ENCODE measurements at places on chromosomes 11 and 22. TPM values are rescaled to one million over a fixed set of nuclear protein-coding genes. Genes with fewer than 3 reads are reported as not detected.

DNA sequence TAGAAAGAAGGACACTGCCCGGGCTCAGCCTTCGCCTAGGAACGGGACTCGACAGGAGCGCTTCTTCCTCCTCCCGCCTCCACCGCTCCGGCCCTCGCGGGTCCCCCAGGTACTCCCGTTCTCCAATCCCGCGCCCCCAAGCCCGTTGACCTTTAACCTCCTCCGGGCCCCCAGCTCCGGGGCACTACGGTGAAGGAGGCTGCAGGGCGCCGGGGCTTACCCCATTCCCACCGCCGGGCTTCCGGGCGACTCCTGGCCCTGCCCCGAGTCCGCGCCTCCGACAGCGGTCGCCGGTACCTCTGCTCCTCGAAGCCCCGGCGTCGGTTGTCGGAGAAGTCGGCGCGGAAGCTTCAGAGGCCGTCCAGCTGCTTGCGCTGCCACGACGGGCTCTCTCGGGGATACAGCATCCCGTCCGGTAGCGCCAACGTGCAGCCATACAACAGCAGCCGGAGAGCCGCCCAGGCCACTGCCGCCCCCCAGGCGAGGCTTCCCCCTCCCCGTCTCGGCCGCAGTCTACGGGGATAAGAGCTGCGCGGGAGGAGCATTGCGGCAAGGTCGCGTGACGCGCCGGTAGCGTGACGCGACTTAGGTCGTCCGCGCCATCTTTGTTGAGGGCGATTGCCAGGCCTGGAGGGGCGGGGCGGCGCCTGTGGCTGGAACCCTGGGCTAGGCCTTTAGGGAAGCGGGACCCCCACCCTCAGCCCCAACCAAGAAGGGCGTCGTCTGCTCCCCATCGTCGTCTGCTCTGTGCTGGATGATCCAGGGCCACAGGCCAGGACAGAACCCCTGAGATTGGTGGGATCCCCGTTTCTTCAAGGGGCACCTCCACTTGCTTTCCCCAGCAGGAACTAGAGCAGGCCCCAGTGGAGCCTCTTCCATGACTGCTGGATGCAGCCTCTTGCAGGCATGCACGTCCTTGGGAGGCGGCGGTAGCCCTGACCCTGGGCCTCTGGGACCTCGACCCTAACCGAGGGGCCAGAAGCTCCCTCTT is 26.3 kb downstream of the RGL4 start:
- peak; percentile 89 for DNase-seq

- no peak for DNase-seq
These were observed 55.0 kb downstream of the ZNRF3 start for GRCh38 chr22:28938286-28938833.

The PRODH gene
- 0.06 TPM for polyA plus RNA-seq

DNA sequence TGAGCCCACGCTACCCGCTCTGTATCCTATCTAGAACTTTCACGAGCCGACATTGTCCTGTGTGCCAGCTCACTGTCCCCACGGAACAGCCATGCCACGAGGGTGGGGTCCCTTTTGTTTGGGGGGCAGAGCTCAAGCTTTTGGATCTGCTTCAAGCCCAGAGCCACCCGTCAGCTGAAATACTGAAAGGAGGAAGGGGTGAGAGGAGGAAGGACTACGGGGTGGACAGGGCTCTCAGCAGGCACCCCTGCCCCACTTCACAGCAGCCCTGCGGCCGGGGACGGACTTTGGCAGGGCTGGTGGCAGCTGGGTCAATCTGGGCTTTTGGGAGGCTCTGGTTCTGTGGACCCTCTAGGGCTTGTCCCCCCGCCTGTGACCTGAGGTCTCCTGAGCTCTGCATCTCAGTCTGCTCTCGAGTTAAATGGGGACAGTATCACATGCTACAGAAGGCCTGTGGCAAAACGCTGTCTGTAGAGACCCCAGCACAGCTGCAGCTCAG is 30.0 kb upstream of the MUC5AC start:
- DNase-seq = no peak

GRCh38 chr22:28373831-28374230 is 305.8 kb downstream of the TTC28 start:
- peak; percentile 63 for DNase-seq

The PACSIN3 gene
- 10.8 TPM for polyA plus RNA-seq

DNA sequence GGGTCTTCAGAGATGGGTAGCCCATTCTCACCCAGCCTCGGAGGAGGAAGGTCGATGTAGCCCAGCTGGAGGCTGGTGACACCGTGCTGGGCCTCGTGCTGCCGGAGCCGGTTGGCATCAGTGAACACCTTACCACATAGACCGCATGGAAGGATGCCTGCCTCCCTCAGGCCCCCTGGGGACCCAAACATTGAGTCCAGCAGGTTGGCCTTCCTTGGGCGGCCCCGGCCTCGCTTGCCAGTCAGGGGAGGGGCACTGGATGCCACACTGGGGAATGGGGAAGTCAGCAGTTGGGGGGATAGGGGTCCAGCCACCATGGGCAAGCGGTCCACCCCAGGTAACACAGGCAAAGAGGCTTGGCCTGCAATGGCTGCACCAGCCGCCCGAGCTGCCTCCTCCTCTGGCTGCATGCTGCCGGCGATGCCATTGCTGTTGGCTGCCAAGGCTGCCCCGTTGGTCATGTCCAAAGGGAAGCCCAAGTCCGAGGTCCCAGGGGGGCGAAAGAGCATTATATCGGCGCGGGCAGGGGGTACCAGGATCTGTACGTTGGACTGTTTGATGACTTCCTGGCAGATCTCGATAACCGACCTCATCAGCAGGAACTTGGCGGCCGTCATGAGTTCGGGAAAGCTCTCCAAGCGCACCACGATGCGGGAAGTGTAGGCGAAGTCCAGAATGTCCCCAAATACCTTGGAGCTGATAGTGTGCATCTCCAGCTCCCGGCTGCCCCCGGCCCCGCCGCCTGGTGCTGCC is 1.4 kb downstream of the PATZ1 start:
- DNase-seq = peak; percentile 62

GRCh38 chr22:48739348-48740085 is 1088.2 kb downstream of the BRD1 start:
- DNase-seq = no peak

DNA sequence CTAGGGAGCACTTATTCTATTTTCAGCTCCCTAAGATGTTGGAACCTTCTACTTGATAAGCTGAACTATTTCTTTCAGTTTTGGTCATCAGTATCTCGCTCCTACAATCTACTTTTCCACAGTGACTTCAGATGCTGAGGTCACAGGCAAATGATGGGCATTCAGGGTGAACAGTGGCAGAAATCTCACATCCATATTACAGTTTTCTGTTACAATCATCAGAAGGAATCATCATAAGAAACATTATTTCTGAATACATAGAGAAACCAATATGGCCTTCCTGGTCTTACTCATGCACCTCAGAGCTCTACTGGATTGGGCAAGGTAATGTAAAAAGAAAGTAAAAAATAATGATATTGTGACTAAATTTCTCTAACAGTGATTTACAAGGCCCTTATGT is 39.4 kb upstream of the DDI1 start:
- DNase-seq = no peak

The HTR3A gene
- polyA plus RNA-seq = not detected

The RFPL1 gene
- polyA plus RNA-seq = not detected

The CCDC87 gene
- polyA plus RNA-seq = 0.11 TPM

GRCh38 chr11:45748801-45749200 is 56.1 kb upstream of the SLC35C1 start:
- no peak for DNase-seq

DNA sequence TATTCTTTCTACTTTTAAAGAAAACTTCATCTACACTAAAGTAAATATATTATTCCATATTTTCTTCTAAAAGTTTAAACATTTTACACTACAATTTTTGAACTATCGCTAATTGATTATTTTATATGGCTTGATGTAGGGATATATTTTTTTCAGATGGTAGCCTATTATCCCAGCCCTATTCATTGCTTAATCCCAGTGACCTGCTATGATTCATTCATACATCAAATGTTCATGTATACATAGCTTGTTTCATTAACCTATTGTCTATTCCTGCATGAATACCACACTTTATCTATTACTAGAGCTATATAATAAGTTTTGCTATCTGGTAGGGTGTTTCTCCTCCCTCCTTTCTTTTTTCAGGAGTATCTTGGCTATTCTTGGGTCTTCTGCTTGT is 5.0 kb upstream of the ROBO4 start:
- DNase-seq = peak; percentile 31

The KCNJ5 gene
- 0.24 TPM for polyA plus RNA-seq

- no peak for DNase-seq
These were observed 1089.1 kb downstream of the TBC1D22A start for GRCh38 chr22:47851586-47851985.

The OR51E2 gene
- polyA plus RNA-seq = 0.02 TPM

DNA sequence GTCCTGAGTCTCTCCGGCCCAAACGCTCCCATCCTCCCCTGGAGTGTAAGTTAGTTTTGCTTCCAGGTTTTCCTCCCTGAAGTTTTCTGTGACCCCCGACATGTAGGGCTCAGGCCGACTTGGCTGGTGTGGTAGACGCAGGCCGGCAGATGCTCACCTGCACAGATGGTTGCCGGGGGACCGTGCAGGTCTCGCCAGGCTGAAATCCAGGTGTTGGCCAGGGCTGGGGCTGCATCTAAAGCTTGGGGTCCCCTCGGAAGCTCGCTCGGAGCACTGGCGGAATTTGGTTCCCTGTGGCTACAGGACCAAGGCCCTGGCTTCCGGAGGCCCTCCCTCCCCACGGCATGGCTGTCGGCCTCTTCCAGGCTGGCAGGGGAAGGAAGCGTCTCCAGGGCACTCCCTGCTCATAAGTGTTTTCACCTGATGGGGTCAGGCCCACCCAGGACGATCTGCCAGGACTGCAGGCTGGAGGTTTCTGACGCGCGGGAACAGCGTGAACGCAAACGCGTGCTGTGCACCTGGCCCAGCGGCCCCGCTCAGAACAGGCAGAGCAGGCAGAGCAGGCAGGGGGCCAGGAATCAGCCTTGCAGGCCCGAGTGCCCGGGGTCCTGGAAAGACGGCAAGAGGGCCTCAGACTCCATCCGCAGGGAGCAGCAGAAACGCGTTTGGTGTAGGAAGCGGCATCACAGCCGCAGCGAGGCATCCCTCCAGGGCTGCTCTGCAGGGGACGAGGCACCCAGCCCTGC is 258.2 kb downstream of the BRD1 start:
- DNase-seq = no peak

GRCh38 chr11:19800162-19800561 is 87.5 kb downstream of the NAV2 start:
- no peak for DNase-seq

DNA sequence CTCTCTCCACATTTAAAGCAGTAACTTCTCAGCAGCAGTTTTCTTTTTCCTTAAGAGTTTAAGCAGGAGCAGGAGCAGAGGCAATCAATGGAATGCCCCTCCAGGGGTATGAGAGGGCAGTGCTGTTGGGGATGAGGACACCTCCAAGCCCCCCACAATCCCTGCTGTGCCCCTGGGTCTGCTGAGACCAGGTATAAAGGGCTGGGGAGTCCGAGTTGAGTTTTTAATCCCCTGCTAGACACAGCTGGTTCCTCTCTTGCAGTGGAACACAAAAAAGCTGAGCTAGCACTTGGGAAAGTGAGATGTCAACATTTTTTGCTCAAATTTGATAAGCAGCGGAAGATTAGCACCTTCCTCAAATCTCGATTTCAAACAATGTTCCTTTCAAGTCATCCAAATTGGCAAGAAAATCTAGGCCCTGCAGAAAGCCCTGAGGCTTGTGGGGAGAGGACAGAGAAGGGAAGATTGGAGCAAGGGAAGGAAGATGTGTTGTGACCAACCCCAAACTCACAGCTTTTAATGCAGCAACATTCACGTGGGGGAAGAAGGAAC is 581.9 kb downstream of the SOX6 start:
- no peak for DNase-seq

DNA sequence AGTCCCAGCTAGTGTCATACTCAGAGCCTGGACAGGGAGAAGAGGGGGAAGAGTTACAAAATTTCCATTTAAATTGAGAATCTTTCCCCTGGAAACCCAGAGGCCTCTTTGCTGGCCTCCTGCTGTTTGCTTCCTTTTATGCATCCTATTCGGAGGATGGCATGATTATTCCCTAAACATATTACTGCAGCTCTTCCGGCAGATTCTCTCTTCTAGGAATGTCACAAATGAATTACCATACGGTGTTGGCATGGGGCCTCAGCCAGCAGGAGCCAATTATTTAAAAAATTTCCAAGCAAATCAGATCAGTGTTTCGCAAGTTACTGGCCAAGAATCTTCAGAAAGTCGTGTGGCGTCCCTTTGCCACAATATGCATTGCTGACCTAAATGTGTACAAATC is 326.7 kb upstream of the NCAM1 start:
- DNase-seq = no peak

GRCh38 chr22:45246060-45246985 is 5.6 kb upstream of the KIAA0930 start:
- DNase-seq = peak; percentile 99

GRCh38 chr11:122521626-122522025 is 133.9 kb upstream of the UBASH3B start:
- DNase-seq = no peak

The SELENOM gene
- 130 TPM for polyA plus RNA-seq

- peak; percentile 36 for DNase-seq
These were observed 122.9 kb downstream of the DCDC1 start for GRCh38 chr11:31246451-31247165.

GRCh38 chr22:27990879-27991278 is 71.8 kb upstream of the PITPNB start:
- peak; percentile 49 for DNase-seq

The WNT7B gene
- not detected for polyA plus RNA-seq

DNA sequence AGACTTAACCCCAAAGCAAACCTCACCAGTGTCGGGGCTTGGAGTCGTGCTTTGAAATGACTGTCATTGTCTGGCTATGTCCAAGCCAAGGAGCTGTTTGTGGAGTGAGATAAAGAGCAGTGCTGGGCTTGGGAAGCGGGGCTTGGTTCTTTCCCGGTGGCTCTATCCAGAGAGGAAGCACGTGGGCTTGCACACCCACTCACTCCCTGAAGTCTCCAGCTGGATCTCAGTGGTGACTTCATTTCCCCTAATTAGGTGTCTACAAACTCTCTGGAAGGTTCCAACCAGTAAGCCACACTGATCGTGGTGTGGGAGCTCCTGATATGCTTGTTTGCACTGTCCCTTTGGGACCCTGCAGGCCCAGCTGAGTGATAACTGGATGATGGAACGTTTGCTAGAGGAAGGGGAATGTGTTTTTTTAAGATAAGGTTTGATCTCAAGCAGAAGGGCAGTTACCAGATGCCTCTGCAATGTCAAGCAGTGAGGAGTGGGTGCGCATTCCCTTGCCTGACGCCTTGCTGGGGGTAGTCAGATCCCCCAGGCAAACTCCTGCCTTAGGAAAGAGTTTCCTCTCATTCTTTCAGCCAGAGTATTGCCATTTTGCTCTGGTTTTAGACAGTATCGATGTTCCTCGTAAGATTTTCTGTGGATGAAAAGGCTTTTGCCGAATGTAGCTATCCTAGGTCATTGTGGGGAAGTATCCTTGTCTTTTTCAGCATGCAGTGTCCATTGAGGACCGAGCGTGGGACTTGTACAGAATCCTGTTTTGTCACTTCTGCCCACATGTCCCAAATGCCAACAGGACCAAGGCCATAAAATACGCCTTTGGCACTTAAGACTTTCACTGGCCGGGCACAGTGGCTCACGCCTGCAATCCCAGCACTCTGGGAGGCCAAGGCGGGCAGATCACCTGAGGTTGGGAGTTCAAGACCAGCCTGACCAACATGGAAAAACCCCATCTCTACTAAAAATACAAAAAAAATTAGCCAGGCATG is 90.9 kb downstream of the MICAL2 start:
- DNase-seq = peak; percentile 100

GRCh38 chr11:78876676-78877075 is 302.0 kb upstream of the NARS2 start:
- no peak for DNase-seq

The CXCR5 gene
- polyA plus RNA-seq = not detected

The OR52E8 gene
- not detected for polyA plus RNA-seq

The ABCG4 gene
- 0.05 TPM for polyA plus RNA-seq

The NRXN2 gene
- polyA plus RNA-seq = not detected

GRCh38 chr11:13376838-13377237 is 86.2 kb downstream of the BTBD10 start:
- no peak for DNase-seq

All from fibroblast of lung (primary cell).